ENCODE measurements at places on chromosomes 7 and 10.

GRCh38 chr10:113740850-113741249, 10.6 kb upstream of the PLEKHS1 start:
- no peak for DNase-seq

DNA sequence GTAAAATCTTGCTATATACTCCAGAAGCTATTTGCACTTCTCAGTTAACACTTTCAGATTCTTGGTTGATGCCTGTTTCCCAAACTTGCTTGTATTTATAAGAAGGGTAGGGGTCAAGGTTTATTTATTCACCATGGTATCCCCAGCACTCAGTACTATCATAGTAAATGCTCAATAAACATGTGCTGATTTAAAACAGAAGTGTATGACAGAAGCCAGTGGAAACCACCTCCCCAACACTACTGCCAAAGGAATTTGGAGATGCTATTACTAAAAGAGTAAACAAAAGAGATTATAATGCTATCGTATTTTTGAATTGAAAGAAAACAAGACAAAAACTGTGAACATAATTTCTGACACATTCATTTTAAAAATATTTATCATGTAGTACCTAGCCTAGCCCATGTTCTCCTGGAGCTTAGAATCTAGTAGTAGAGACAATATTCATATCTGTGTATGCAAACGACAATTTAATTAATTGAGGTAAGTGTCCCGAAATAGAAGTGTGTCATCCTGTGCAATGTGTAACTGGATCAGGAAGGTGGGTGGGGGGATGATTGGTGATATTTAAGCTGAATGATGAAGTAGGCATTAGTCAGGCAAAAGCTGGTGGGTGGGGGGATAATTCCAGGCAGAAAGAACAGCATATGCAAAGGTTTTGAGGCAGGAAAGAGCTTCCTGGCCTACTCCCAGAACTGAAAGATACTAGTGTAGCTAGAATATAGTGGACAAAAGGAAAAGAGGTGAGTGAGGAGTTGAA, 77.5 kb downstream of the HGF start:
- DNase-seq, result no peak

GRCh38 chr7:134029-134428, 58.3 kb upstream of the FAM20C start:
- no peak for DNase-seq

DNA sequence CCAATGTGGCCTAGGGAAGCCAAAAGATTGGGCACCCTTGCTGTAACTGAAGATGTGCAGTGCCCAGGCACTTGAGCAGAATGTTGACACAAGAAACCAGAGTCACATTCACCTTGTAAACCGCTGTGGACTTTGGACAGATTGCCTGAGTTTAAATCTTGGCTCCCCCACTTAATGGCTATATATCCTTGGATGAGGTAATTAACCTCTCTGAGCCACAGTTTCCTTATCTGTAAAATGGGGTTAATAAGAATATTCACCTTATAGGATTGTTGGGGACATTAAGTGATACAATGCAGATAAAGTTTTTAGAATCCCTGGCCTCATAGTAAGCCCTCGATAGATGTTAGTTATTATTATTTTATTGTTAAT, 331.0 kb downstream of the LRMDA start:
- DNase-seq, result peak; percentile 10

DNA sequence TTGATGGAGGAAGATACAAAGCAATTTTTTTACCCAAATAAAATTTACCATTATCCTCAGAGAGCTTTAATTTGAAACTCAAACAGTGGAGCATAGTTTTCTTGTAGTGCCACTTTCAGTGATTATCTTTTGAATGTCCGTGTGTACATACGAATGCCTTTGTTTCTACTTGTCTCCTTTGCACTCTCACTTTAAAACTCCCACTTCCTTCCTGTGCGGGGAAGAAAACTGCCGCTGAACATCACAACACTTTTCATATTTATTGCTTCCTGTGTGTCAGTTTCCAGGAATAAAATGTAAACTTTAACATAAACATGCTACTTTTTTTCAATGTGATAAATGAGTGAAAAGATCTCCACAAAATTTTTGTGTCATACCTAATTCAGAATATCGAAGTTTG, 102.4 kb downstream of the SEMA3A start:
- DNase-seq, result no peak

DNA sequence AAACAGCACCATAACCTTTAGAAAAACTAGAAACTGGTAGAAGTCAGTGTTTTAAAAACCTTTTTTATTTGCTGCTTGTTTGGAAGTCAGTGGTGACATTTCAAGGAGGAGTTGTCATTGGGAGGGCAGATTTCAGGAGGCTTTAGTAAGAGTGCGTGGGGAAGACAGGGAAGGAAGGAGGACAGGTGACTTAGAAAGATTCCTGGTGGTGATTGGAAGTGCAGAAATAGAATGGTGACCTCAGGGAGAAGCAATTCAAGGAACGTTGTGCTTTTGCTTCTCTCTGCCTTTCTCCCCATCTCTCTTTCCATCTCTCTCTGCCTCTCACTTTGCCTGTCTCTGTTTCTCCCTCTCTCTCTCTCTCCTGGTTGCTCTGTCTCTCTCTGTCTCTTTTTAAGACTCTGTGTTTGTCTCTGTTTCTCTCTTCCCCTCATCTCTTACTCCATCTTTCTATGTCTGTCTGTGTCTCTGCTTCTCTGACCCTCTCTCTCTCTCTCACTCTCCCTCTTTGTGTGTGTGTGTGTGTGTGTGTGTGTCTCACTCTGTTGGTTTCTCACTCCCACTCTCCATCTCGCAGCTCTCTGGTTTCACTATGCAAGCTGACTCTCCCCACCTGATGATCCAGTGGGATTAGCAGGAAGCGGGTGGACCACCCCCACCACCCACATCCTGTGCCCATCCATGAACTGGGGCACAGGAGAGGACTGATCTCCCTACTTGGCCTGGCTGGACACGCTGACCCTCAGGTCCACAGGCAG, 10.9 kb upstream of the PFKP start:
- no peak for DNase-seq

GRCh38 chr10:110569736-110570135, 2.2 kb downstream of the SMC3 start:
- no peak for DNase-seq

- no peak for DNase-seq
Observed at GRCh38 chr7:105353752-105354328, 34.9 kb downstream of the SRPK2 start.

- DNase-seq, result no peak
Observed at GRCh38 chr7:20220921-20221547, 3.9 kb upstream of the MACC1 start.

- no peak for DNase-seq
Observed at GRCh38 chr10:94279835-94280709, 82.7 kb downstream of the NOC3L start.

Measured in prostate gland (tissue), 2 donors.